CD4-positive, alpha-beta T cell treated with Interleukin-6 for 4 hours (primary cell): ENCODE measurements at places on chromosomes 12 and 14.

GRCh38 chr14:103346286-103346685, 12.2 kb downstream of the EIF5 start:
- no peak for DNase-seq

GRCh38 chr12:26086936-26087335, 37.9 kb downstream of the BHLHE41 start:
- DNase-seq, result no peak

DNA sequence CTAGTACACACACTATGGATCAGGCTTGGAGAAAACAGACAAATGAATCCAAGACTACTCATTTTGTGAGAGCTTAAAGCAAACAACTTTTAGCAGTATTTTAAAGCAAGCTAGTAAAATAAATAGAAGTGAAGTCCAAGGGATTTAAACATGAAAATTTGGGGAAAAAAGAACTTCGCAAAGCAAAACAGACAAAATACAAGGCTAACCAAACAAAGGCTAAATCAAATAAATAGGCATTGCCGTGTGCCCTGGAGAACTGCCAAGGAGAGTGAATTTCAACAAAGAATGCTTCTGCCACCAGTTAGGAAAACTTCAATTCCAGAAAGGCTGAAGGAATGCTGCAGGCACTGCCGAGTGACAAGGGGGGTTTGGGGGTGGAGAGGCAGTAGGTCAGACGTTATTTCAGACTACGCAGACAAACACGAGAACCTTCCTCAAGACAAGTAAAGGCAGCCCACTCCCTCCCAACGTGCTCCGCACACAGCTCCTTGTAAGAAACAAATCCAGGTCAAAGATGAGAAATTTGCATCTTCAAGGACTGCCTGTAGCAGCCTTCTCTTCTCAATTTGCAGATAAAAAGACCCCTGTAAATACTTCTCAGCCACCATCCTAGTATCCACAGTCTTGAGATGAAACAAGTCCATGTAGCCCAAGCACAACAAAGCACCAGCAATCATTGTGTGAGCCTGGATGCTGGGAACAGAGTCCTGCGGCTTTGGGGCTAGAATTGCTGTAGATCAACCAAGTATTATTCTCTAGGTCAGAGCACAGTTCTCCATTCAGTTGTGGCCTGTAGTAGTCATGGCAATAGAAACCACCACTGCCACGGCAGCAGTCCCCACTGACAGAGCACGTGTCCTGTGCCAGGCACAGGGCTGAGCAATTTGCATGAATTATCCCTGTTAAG, 43.3 kb downstream of the EFCAB11 start:
- DNase-seq, result no peak

- no peak for DNase-seq
These were observed 29.8 kb downstream of the FIGNL2 start for GRCh38 chr12:51818566-51819300.

GRCh38 chr12:22974865-22975264, 349.9 kb downstream of the ETNK1 start:
- no peak for DNase-seq

GRCh38 chr12:123928274-123928865, 44.3 kb downstream of the CCDC92 start:
- DNase-seq, result no peak

- DNase-seq, result no peak
These were observed 20.3 kb downstream of the PDE6H start for GRCh38 chr12:14993117-14993516.

- DNase-seq, result no peak
These were observed 8.1 kb upstream of the FGF23 start for GRCh38 chr12:4387607-4388006.

DNA sequence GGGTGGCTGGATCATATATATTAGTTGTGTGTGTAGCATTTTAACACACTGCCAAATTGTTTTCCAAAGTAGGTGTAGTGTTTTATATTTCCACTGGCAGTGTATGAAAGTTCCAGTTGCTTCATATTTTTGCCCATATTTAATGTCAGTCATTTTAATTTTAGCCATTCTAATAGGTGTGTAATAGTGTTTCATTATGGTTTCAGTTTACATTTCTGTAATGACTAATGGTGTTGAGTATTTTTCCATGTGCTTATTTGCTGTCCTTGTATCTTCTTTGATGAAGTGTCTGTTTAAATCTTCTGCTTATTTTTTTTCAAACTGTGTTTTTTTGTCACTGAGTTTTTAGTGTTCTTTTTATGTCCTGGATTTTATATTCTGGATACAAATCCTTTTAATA, 8.7 kb downstream of the TBC1D15 start:
- no peak for DNase-seq
